ENCODE measurements at places on chromosomes 6 and 20.

DNA sequence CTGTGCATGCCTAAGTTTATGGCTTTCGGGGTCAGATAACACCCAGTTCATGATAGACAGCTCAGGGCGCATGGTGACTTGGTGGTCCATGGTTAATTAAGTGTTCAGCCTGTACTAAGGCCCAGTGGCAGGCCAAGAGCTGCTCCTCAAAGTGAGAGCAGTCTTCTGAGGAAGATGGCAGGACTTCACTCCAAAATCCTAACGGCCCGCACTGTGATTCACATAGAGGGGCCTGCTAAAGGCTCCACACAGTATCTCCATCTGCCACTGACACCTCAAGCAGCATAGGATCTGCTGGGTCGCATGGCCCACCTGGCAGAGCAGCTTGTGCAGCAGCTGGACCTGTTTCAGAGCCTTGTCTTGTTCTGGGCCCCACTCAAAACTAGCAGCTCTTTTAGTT, 10.6 kb upstream of the CST7 start:
- no peak for DNase-seq

GRCh38 chr20:17854307-17854903, 114.2 kb downstream of the SNX5 start:
- peak; percentile 77 for DNase-seq

- DNase-seq: no peak
Measured at GRCh38 chr6:34568341-34569201, 12.4 kb upstream of the SPDEF start.

- no peak for DNase-seq
Measured at GRCh38 chr6:159443417-159443920, 249.6 kb downstream of the SOD2 start.

DNA sequence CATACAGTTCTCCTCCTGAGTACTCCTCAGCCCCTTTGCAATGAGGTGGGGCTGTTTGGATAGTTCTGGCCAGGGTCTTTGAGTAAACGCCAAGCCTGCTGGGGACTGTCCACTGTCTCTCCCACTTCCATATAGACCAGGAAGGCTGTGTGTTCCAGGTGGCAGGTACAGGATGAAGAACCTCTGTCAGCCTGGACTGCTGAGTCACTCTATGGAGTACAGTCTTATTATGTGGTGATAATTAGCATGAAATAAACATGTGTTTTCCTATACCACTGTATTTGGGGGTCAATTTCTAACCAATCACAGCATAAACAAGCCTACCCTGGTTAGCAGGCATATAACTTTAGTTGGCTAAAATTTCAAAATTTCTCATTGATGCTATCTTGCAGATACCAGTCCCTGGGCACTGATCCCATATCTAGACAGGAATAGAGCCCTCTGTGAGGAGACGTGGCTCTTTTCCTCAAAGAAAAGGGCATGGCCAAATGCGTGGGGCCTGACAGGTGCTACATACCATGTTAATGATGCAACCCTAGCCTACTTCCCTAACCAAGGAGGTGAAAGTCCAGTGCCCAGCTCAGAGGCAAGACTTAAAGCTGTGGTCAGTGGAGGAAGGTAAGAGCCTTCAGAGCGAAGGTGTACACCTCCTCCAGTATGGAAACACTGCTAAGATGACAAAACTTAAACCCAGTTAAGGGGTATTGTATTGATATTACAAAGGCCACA, 4.5 kb upstream of the ALDH8A1 start:
- no peak for DNase-seq

DNA sequence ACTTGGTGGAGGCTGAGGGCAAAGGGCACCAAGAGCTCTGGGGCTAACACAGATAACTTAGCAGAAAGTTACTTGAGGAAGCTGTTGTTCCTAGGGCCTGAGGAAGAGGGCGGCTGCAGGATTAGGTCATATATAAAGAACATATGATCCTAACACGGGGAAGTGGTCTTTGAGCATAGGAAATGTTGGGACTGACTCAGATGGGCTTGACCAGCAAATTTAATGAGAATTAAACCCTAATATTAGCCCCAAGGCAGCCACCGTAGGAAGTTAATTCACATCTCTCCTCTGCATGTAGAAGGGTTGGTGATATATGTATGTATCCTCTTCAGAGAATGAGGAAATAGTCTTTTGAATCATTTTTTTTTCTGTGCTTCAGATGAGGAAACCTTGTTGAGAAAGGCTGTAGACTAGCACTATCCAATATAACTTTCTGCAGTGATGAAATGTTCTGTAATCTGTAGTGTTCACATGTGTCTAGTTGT, 9.2 kb upstream of the ZBTB9 start:
- DNase-seq: no peak

DNA sequence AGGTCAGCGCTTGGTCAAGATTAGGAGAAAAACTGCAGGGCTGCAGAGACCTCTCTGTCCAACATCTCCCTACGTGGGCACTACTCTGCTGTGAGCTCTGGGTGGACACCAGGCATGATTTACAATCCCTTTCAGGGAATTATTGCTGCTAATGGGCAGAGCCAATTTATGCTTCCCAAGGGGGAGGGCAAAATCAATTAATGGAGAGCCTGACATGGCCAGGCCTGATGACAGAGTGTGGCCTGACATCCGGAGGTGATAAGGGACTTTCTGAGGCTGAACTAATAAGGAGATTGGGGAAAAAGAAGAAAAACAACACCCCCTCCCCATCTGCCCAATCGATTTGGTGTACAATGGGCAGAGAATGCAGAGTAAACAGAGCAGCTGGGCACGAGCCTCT, 5.0 kb upstream of the KCNK16 start:
- no peak for DNase-seq

DNA sequence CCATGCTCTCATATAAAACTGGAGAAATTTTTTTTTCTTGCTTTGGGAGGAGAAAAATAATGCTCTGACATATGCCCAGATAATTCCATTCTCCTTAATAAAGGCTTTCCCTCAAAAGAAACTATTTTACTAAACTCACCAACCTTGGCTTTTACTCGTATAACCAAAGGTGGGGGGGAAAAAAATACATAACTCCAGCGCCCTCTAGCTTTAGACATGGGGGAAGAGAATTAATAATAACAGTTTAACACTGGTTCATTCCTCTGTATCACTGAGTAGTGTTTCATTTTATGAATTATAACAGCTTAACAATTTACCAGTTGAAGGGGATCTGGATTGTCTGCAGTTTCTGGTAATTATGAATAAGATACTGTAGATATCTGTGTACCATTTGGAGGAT, 1226.1 kb downstream of the GRIK2 start:
- no peak for DNase-seq

- no peak for DNase-seq
Measured at GRCh38 chr6:133827766-133828165, 61.1 kb upstream of the TCF21 start.

- no peak for DNase-seq
Measured at GRCh38 chr20:19750101-19750606, 7.9 kb upstream of the RIN2 start.

GRCh38 chr6:55666037-55666436, 87.0 kb upstream of the HMGCLL1 start:
- DNase-seq: peak; percentile 15

DNA sequence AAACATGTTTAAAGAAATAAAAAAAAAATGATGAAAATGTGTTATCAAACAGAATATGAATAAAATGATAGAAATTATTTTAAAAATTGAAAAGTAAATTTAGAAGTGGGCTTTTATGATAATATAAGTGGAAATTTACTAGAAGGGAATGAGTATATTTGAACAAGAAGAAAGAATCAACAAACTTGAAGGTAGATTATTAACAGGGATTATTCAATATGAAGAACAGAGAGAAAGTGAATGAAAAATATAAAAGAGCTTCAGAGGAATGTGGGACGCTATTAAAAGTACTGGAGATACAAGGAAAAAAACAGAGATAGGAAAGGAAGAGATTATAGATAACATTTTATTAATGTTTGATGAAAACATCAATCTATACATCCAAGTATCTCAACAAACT, 1014.4 kb upstream of the CITED2 start:
- peak; percentile 26 for DNase-seq

Data from lung (tissue), 17 donors.